Suppressor macrophage (primary cell): ENCODE measurements at places on chromosomes 2 and 18.

DNA sequence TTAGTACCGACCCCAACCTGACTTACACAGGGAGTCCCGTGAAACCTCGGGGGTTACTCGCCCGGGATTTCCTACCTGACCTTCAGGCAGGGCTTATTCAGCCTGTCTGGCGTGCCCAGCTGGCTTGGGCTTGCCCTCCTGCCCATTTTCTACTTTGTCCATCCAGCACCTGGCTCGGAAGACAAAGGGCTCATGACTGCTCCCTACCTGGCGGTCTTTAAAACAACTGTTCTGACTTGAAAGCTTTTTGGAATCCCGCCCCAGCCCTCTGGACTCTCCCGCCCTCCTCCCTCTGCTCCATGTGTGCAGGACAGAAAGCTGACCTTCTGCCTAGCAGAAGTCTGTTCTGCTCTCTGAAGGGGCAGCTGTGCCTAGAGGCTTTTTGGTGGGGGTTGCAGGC is 43.1 kb downstream of the ACKR3 start:
- DNase-seq = no peak

DNA sequence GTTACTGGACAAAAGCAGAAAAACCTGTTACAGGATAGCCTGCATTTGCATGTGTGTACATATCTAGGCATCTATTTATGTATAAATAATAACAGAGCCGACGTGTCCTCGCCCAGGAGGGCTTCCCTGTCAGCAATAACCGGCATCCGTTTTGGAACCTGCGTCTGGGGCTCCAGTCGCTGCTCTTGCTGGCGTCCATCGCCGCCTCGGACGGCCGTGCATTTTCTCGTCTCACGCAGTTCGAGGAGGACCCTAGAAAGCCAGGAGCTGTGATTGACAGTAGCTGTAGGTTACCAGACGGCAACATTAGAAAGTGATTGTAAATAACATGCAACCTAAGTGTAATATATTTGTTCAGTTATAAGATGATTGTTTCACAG is 132.6 kb downstream of the NFATC1 start:
- no peak for DNase-seq

- no peak for DNase-seq
Observed at GRCh38 chr2:74862020-74862964, 28.4 kb downstream of the HK2 start.

DNA sequence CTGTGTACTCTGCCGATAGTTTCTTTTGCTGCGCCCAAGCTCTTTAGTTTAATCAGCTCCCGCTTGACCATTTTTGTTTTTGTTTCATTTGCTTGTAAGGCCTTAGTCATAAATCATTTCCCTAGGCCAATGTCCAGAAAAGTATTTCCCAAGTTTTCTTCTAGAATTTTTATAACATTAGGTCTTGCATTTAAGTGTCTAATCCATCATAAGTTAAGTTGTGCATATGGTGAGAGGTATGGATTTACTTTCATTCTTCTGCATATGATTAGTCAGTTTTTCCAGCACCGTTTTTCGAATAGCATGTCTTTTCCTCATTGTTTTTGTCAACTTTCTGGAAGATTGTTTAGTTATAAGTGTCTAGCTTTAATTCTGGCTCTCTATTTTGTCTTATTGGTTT is 484.8 kb upstream of the CNTNAP5 start:
- no peak for DNase-seq

DNA sequence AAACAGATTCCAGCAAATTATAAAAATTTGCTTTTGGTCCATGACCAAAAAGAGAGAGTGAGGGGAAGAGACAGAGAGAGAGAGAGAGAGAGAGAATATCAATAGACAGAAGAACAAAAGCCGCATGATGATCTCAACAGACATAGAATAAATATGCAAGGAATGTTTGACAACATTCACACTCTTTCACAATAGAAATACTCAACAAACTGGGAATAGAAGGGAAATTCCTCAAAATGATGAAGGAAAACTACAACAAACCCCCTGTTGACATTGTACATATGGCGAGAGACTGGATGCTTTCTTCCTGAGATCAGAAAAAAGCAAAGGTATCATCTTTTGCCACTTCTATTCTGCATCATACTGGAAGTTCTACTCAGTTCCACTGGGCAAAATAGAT is 309.7 kb downstream of the RAD51AP2 start:
- no peak for DNase-seq

DNA sequence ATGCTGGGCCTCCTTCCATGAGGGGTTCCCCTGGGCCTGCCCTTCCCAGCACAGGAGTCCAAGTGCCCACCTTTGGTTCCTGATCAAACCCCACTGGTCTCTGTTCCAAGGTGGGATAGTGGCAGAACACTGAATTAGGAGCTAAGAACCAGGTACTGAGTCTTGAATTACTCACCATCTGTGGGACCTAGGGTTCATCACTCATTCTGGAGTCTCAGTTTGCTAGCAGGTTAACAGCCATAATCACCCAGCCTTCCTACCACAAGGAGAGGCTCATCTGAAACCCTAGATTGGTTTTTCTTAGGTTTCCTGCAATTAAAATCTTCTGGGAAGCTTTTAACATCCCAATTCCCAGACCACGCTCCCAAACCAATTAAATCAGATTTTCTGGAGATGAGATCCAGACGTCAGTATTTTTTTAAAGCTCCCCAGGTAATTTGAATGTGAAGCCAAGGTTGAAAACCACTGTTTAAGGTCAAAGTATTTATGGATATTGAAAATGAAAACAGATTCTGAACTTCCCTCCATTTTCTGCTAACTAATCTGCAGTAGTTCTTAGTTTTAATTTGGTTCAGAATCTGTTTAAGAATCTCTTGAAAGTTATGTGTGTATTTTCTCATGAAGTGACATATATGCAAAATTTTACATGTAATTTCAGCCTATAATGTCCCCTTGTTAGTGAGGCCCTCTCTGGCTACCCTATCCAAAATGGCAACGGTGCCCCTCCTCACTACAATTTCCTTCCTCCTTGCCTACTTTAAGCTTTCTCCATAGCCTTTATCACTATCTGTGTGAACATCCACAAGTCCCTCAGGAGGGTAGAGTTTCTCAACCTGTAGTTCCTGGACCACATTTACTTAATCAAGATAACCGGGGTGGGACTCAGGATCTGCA is 166.5 kb upstream of the CXCR4 start:
- DNase-seq = no peak

GRCh38 chr2:119550346-119550745 is 6.1 kb downstream of the CFAP221 start:
- DNase-seq = no peak

- no peak for DNase-seq
Observed at GRCh38 chr2:105307550-105307949, 22.0 kb downstream of the TGFBRAP1 start.

DNA sequence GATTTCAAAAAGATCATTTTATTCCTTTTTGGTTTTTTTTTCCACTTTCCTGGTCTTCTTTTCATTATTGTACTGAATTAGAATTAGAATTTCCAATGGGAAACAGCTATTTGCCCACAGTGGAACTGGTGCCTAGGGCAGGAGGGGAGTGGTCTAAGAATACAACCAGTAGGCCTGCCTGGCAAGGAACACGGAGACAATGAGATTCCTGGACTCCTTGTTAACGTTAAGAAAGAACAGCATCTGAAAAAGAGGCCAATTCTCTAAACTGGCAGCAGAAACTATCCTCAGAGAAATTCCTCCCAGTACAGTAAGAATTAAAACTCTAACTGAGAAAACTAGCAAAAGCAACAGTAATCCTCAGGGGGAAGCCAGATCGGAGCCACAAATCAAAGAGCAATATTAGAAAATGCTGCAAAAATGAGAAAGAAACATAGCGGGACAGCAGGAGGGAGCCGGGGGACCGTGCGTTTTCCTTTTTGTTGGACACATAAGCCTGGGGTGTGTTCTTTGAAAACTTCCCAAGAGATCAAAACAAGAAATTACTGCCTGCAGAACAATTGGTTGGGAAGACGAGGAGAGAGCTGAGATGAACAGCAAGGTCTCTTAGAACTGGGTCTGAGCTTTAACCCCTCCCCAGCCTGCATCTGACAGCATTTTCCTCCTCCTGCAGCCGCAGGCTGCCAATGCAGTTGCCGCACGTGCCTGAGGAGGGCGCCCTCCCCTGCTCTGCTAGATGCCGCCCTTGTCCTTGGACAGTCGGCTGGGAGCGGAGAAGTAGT is 776.0 kb downstream of the TSN start:
- DNase-seq = peak; percentile 20

DNA sequence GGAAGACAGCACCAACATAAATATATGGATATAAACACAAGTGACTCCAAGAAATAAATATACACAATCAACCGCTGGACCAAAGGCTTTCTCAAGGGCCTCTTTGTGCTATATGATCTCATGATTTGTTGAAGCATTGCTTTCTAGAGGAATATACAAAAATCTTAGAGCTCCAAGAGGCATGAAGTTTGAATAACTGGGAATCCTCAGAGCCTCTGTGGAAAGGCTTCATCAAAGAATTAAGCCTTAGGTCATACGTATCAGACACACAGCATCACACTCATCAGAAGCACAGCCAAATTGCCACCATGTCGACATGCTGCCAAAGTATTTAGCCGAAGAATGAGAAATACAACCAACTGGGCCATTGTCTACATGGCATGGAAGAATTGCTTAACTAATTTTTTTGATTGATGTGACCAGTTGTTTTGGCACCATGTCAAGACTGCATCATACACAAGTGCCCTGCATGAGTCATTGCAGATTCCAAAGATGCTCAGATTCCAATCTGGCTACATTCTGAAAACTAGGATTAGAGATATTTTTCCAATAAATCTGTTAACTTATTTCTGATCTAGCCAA is 860.6 kb upstream of the ZEB2 start:
- DNase-seq = no peak

GRCh38 chr2:82084679-82085392 is 1780.3 kb upstream of the LRRTM1 start:
- no peak for DNase-seq

- no peak for DNase-seq
Observed at GRCh38 chr18:2854875-2855274, 8.1 kb downstream of the EMILIN2 start.

DNA sequence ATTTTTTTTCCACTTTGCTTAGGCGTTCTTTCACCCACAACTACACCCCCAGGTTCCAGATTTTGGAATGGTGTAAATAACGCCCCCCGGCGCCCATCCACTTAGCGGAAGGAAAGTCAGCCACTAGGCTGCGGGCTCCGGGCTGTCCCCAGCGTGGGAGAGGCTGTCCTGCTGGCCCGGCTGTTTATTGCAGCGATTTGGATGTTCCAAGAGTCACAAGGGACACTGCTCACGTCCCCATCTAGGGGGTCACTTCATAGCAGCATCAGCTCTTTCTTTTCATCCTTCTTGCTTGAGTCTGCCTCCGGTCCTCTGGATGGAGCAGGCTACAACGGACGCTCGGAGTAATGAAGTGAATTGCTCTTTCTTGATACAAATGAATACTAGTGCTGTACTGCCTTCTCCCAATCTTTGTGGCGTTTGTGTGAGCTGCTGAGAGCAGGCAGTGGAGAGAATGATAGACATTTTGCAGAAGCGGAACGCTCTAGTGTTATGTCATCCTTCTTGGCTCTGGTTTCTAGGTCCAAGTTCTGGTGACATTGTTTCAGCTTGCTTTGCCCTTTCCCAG is 50.7 kb upstream of the PAIP2B start:
- peak; percentile 83 for DNase-seq

GRCh38 chr2:74100254-74101216 is 47.2 kb downstream of the BOLA3 start:
- no peak for DNase-seq
